T-helper 17 cell (primary cell): ENCODE measurements at places on chromosomes 7 and 10. TPM values are rescaled to one million over a fixed set of nuclear protein-coding genes. Genes with fewer than 3 reads are reported as not detected.

GRCh38 chr10:12969951-12970350 is 31.6 kb downstream of the CCDC3 start:
- peaks cover 5% of the 10 kb centered on the region for H3K36me3 ChIP-seq
- no peak overlapping the region for H3K27ac ChIP-seq
- DNase-seq, result no peak
- no peaks in the 10 kb centered on the region for H3K4me1 ChIP-seq

The RBP3 gene
- not detected for total RNA-seq

- H3K27ac ChIP-seq, result no peak overlapping the region
- DNase-seq, result no peak
- peaks cover 74% of the 10 kb centered on the region for H3K27me3 ChIP-seq
- peaks cover 11% of the 10 kb centered on the region for H3K4me1 ChIP-seq
- H3K36me3 ChIP-seq, result peaks cover 4% of the 10 kb centered on the region
- no peak overlapping the region for H3K4me3 ChIP-seq
These were observed 58.4 kb downstream of the JCAD start for GRCh38 chr10:30000802-30001571.

DNA sequence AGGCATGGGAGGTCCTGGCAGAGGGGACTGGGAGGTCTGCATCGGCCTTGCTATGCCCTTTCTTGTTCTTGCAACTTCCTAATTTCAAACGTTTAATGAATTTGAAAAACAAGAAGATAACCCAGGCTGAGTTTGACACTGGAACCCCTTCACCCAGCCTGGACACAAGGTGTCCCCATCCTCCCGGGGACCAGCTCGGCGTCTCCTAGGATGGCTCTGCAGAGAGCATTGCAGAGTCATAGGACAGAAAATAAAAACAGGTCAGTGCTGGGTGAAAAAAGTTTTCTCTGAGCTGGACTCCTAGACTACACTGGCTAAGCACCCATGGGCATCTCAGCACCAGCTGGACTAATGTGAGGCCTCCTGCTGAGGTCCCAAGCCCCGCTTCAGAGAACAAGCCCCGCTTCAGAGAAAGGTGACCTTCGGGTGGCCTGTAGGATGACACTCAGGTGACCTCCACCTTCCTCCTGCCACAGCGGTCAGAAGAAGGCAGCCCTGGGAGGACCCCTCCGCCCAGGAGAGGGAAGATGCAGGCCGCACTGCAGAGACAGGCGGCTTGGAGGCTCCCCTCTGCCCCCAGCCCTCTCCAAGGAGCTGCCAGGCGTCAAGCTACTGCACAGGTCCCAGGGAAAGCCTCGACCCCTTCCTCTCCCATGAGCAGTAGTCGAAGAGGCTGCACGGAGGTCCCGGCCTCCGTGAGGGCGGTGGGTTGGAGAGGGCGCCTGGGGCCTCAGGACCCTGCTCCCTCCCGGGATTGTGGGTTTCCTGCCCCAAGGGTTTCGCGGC is 9.3 kb upstream of the UNCX start:
- H3K27ac ChIP-seq, result peak overlapping the region; percentile 65
- H3K27me3 ChIP-seq, result peaks cover 71% of the 10 kb centered on the region
- peaks cover 4% of the 10 kb centered on the region for H3K4me1 ChIP-seq
- peak overlapping the region; percentile 63 for H3K4me3 ChIP-seq
- H3K36me3 ChIP-seq, result peaks cover 2% of the 10 kb centered on the region

DNA sequence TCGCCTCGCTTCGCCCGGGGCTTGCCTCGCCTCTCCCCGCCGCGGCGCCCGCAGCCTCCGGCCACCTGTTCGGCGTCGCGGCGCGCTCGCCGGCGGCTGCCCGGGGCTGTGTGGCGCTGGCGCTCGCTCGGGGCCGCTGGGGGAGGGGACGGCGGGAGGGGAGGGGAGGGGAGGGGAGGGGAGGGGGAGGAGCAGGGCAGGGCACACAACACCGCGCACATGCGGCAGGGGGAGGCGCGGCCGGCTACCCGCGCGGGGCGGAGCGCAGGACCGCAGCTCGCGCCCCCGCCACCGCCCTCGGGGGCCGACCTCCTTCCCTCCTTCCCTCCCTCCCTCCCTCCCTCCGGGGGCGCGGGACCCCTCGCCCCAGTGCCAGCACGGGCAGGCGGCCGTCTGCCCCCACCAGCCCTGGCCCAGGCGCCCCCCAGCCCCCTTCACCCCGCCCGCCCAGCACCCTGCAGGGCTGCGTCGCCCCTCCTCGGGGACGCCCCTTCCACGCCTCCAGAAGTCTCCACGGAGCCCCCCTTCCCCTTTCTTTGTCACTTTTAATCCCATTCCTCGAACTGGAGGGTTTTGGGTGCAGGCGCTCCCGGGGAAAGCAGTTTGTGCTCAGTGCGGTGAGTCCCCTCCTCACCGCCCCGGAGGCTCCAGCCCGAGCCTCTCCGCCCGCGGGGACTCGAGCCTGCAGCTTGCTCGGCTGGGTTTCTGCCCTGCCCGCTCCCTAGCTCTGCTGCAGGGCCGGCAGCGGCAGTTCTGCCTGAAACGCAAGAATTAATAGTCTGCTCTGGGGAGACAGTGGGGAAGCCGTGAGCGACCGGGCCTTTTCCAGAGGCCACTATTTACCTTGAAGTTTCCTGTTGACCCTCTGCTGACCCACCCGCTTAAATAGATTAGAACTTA is at the start of gene PARD3:
Gene PARD3 (minus strand): TSS at position 112 of the 900 bp plus-strand sequence. CDS start 301 bp downstream, outside the sequence.
- H3K4me1 ChIP-seq, result peaks cover 5% of the 10 kb centered on the region
- H3K36me3 ChIP-seq, result peaks cover 2% of the 10 kb centered on the region
- no peak within 1 kb of the TSS for H3K27ac ChIP-seq
- no peak for DNase-seq
- H3K27me3 ChIP-seq, result peaks cover 72% of the 10 kb centered on the region

- H3K36me3 ChIP-seq, result peaks cover 4% of the 10 kb centered on the region
- no peaks in the 10 kb centered on the region for H3K27me3 ChIP-seq
- peak overlapping the region; percentile 90 for H3K4me3 ChIP-seq
These were observed 92.4 kb downstream of the ARID5B start for GRCh38 chr10:61993711-61994401.

DNA sequence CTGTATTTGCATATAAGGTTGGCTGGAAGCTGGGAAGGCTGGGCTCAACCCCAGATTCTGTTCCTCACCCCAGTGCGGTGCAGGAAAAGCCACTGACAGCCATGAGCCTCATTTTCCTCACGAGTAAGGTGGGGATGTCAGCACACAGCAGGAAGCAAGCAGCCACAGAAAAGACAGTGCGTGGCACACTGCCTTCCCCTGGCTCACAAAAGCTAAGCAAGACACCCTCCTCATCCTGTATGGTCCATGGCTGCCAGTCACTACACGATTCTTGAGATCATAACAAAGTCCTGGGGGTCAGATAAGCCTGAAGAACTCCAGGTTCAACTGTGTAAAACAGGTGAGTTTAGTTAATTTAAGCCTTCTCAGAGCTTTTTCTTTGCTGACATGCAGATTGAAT is 28.9 kb upstream of the DDC start:
- DNase-seq, result no peak
- H3K4me1 ChIP-seq, result peaks cover 18% of the 10 kb centered on the region
- no peak overlapping the region for H3K27ac ChIP-seq
- H3K27me3 ChIP-seq, result peaks cover 24% of the 10 kb centered on the region

DNA sequence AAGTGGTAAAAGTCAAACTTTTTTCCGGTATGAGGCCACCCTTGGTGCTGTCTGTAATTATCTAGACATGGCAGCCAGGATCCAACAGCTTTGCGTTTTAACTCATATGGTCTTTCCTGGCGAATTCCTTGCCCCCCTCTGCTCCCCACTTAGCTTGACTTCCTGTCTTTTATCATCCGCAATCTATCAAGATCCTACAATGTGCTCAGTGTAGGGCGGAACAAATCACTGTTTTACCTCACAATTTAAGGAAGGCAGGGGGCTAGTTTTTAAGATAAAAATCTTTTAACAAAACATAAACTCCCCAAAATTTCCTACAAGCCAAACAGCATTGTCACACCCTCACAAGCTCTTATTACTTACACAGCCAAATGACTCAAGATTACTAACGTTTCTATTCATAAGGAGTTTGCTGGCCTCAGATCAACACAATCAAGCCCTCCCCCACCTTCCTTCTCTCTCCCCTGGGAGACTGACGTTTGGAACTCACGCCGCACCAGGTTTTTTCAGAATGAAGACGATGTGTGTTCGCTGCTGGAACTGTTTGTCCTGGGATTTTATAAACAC is 1.3 kb upstream of the CDK14 start:
- H3K4me3 ChIP-seq, result peak overlapping the region; percentile 47
- DNase-seq, result no peak
- no peak overlapping the region for H3K27ac ChIP-seq
- peaks cover 40% of the 10 kb centered on the region for H3K27me3 ChIP-seq
- peaks cover 6% of the 10 kb centered on the region for H3K4me1 ChIP-seq
- no peaks in the 10 kb centered on the region for H3K36me3 ChIP-seq

- no peak overlapping the region for H3K4me3 ChIP-seq
- H3K27me3 ChIP-seq, result peaks cover 16% of the 10 kb centered on the region
- no peak for DNase-seq
- H3K4me1 ChIP-seq, result no peaks in the 10 kb centered on the region
These were observed 446.5 kb downstream of the LRMDA start for GRCh38 chr10:75877877-75878276.

GRCh38 chr7:26789481-26790184 is 74.8 kb downstream of the SKAP2 start:
- H3K4me1 ChIP-seq, result no peaks in the 10 kb centered on the region
- no peaks in the 10 kb centered on the region for H3K36me3 ChIP-seq
- no peak for DNase-seq
- no peak overlapping the region for H3K27ac ChIP-seq
- no peaks in the 10 kb centered on the region for H3K27me3 ChIP-seq

- DNase-seq, result no peak
- H3K4me3 ChIP-seq, result no peak overlapping the region
- no peaks in the 10 kb centered on the region for H3K4me1 ChIP-seq
- H3K36me3 ChIP-seq, result no peaks in the 10 kb centered on the region
- no peaks in the 10 kb centered on the region for H3K27me3 ChIP-seq
These were observed 315.9 kb upstream of the SEMA3A start for GRCh38 chr7:84510505-84510904.

DNA sequence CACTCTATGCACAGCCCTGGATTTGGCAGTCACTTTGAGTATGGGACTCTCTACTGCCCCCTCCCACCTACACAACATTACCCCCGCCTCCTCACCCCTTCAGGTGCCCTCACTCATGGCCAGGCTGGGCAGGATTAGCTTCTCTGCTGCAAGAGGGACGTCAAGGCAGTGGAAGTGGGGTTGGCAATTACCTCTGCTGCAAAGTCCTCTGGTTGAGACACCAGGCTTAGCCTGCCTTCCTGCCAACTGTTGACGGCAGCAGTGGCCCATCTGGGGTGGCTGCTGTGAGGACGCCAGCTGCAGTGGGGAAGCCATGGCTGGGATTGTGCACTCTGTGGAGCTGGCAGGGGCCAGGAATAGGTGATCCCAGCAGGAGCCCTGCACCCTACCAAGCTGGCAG is 26.7 kb downstream of the SVIL start:
- H3K4me1 ChIP-seq, result peaks cover 16% of the 10 kb centered on the region
- no peak overlapping the region for H3K27ac ChIP-seq
- DNase-seq, result no peak
- H3K4me3 ChIP-seq, result no peak overlapping the region
- peaks cover 6% of the 10 kb centered on the region for H3K36me3 ChIP-seq

GRCh38 chr10:12628964-12629766 is 279.8 kb downstream of the CAMK1D start:
- peaks cover 28% of the 10 kb centered on the region for H3K4me1 ChIP-seq
- H3K27ac ChIP-seq, result peak overlapping the region; percentile 59

The CC2D2B gene
- 0.55 TPM for total RNA-seq

The GPNMB gene
- total RNA-seq, result not detected

- no peaks in the 10 kb centered on the region for H3K27me3 ChIP-seq
- no peak overlapping the region for H3K27ac ChIP-seq
- no peak for DNase-seq
- no peaks in the 10 kb centered on the region for H3K4me1 ChIP-seq
These were observed 637.4 kb downstream of the LRMDA start for GRCh38 chr10:76068856-76069255.

DNA sequence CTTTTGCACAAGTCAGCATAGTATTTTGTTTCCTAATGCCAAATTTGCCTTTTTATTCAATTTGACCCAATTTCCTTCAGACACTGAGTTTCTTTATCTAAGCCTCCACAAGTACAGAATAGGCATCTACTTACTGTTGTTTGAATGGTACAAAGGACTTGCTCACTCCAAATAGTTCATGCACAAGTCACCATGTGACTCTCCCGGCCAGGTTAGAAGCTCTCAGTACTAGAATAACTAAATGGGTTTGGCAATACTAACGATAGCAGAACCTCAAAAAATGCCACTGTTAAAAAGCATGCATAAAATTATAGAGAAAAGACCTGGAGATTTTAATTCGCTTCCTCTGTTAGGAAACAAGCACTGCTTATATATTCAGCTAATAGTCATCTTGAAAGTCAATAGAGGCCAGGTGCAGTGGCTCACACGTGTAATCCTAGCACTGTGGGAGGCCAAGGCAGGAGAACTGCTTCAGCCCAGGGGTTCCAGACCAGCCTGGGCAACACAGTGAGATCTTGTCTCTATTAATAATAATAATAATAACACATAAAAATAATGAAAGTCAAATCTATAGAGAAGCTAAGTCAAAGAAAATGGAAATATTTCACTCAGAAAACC is 335.8 kb upstream of the MBL2 start:
- H3K27ac ChIP-seq, result no peak overlapping the region
- H3K27me3 ChIP-seq, result no peaks in the 10 kb centered on the region
- no peaks in the 10 kb centered on the region for H3K36me3 ChIP-seq
- no peak overlapping the region for H3K4me3 ChIP-seq

GRCh38 chr10:96017191-96017687 is 26.1 kb upstream of the CCNJ start:
- peaks cover 7% of the 10 kb centered on the region for H3K36me3 ChIP-seq
- H3K4me3 ChIP-seq, result no peak overlapping the region
- H3K27ac ChIP-seq, result no peak overlapping the region
- DNase-seq, result no peak
- peaks cover 35% of the 10 kb centered on the region for H3K27me3 ChIP-seq

DNA sequence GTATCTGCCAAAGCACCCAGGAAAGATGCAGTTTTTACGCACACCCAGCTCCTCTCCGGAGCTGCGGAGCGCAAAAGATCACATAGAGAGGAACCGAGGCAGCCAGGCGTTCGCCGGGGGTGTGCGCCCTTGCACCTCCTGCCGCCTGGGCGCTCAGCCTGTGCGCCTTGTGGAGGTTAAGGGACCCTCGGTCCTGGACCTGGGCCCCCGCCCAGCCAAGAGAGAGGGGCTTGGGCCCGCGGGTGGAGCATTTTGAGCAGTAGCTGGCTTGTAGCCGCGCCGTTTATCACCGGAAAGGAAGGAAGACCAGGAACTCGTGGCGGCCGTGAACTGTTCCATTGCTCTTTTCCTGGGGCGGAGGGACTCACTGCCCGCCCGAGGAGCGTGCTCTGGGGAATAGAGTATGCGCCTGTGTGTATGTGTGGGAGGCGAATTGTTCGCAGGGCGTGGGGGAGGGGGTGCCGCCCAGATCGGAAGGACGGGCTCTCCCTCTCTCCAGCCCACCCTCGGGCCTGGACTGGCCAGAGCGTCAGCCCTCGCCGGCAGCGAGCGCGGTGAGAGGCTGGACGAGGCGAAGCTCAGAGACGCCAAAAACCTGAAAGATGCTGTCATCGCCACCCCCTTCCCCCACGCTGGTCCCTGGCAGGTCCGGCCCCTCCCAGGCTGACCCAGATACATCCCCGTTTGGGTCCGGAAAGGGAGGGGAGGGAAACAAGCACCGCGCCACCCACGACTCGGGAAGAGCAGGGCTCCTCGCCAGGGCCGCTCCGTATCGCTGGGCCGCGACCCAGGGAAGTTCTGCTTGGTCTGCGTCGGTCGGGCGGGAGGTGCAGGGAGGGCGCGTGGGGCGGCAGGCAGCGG is 1.2 kb upstream of the WNT2 start:
- H3K27ac ChIP-seq, result no peak overlapping the region
- no peak overlapping the region for H3K4me3 ChIP-seq
- peaks cover 55% of the 10 kb centered on the region for H3K27me3 ChIP-seq
- peaks cover 2% of the 10 kb centered on the region for H3K4me1 ChIP-seq

The SLC29A3 gene
- total RNA-seq, result 3.2 TPM

GRCh38 chr10:26213157-26213800 is 3.3 kb upstream of the GAD2 start:
- H3K4me3 ChIP-seq, result no peak overlapping the region
- peaks cover 55% of the 10 kb centered on the region for H3K27me3 ChIP-seq
- H3K4me1 ChIP-seq, result peaks cover 9% of the 10 kb centered on the region
- DNase-seq, result no peak
- no peak overlapping the region for H3K27ac ChIP-seq
